ENCODE measurements at places on chromosomes 2 and 18.

DNA sequence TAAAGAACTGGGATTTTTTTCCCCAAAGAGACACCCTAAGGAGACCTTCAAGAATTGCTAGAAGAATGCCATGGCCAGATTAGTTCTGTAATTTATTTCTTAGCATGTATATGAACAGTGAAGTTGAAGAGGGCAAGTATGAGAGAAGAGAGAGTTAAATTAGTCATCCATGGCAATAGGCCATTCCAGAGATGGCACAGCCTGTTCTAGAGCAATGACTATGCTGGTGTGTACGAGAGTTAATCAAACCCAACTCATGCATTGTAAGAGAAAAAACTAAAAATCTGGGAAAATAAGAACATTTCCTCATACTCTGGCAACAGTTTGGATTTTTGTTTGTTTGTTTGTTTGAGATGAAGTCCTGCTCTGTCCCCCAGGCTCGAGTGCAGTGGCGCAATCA lies 112.1 kb upstream of the PIK3C3 start:
- DNase-seq = no peak

- no peak for DNase-seq
These were observed 120.5 kb downstream of the CCBE1 start for GRCh38 chr18:59576541-59577385.

- no peak for DNase-seq
These were observed 210.9 kb downstream of the GBX2 start for GRCh38 chr2:235957251-235957650.

- DNase-seq = no peak
These were observed 10.2 kb downstream of the SOWAHC start for GRCh38 chr2:109624339-109624738.

DNA sequence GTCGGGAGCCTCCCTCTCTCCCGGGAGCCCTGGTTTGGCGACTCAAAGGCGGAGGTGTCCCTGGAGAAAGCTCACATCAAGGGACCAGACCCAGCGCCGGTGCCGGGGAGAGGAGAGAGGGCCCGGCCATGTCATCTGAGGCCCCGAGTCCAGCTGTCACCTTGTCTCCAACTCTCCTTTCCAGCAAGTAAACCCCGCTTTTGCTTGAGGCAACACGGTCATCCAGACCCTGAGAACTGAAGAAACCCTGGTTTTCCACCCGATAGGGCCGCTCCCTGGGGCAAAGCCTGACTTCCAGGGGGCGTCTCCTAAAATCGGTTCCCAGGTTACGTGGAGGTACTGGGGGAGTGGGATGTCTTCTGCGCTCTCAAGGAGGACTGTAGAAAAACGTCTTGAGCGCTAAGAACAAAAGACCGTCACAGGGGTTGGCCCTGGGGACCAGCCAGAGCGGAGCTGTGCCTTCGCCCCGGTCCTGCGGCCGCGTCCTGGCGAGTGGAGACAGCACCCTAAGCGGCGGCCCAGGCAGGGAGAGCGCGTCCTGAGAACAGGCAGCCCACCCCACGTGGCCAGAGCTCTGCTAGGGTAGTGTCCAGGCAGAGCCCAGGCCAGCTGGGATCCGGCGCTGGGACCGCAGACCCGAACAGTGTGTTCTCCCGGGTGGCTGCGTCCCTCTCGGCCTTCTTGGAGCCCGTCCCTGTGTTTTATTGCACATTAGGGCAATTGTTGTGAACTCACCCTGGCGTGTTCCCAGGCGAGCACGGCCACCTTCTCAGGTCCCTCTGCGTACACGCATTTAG lies 55.7 kb downstream of the TMEM18 start:
- no peak for DNase-seq

- no peak for DNase-seq
These were observed 53.1 kb downstream of the SLC4A5 start for GRCh38 chr2:74290066-74290465.

GRCh38 chr18:42413870-42414269 lies 458.8 kb downstream of the PIK3C3 start:
- DNase-seq = no peak

GRCh38 chr2:32838949-32839348 lies 107.8 kb upstream of the LTBP1 start:
- peak; percentile 51 for DNase-seq

- DNase-seq = no peak
These were observed 404.4 kb downstream of the NRXN1 start for GRCh38 chr2:50627505-50627904.

GRCh38 chr2:8144785-8145184 lies 537.1 kb upstream of the ID2 start:
- DNase-seq = no peak

GRCh38 chr18:8324343-8325065 lies 284.7 kb upstream of the RAB12 start:
- peak; percentile 52 for DNase-seq

GRCh38 chr2:240643811-240644150 lies 18.5 kb downstream of the GPR35 start:
- DNase-seq = no peak

GRCh38 chr2:31051258-31052140 lies 86.7 kb downstream of the GALNT14 start:
- DNase-seq = no peak

GRCh38 chr18:29693334-29693733 lies 1349.2 kb downstream of the DSC3 start:
- no peak for DNase-seq

GRCh38 chr2:238851026-238851425 lies 3.1 kb downstream of the TWIST2 start:
- no peak for DNase-seq

- DNase-seq = no peak
These were observed 13.4 kb downstream of the TANK start for GRCh38 chr2:161173541-161174194.

GRCh38 chr2:160628811-160629210 lies 135.2 kb upstream of the RBMS1 start:
- no peak for DNase-seq

DNA sequence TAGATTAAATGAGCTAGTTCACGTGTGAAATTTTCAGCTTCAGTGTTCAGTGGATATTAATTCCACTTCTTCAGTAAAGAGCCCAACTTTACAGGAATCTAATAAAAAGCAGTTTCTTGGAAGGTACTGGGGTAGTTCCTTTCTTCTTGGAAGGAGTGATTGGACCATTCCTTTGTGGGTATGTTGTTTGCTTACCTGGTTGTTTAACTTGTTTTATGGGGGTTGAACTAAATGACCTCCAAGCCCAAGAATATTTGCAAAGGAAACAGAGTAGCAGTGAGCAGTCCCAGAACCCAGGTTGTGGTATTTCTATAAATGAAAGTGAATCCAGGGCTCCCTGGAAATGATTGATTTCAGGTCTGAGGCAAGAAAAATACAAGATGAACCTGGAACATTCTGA lies 31.4 kb downstream of the KCNJ13 start:
- DNase-seq = no peak

- DNase-seq = no peak
These were observed 1898.8 kb upstream of the PIK3C3 start for GRCh38 chr18:40056079-40056692.

GRCh38 chr18:74803769-74804168 lies 206.1 kb downstream of the ZNF407 start:
- peak; percentile 69 for DNase-seq

DNA sequence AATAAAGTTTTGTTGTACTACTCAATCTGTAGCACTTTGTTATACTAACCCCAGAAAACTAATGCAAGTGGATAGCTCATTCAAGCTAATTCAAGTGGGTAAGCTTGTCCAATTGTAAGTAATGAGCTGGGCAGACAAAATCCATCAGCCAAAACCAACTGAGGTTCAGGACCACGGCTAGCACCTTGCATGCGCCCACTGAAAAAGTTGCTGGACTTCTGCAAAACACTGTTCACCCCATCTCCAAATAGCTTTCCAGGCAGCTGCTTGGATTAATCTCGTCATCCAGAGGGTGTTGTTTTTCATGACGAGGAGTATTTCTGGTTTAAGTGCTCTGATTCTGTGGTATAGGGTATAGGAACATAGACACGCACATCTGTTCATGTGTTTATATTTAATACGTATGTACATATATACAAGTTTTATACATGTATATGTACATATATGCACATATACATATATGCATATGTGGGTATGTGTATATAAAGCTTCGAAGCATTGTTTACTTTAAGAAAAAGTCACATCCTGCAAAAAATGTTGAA lies 307.5 kb downstream of the GALR1 start:
- no peak for DNase-seq

DNA sequence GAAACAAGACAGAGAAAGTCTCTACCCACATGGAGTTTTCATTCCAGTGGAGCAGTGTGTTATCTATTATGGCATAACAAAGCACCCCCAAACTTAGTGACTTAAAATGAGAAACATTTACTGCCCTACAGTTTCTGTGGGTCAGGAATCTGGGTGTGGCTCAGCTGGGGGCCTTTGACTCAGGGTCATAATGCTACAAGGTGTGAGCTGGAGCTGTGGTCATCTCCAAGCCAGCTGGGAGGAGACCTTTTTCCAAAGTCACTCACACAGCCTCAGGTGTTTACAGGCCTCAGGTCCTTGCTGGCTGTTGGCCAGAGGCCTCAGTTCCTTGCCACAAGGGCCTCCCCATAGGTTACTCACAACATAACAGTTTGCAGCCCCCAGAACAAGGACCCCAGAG lies 169.2 kb downstream of the ETAA1 start:
- no peak for DNase-seq

DNA sequence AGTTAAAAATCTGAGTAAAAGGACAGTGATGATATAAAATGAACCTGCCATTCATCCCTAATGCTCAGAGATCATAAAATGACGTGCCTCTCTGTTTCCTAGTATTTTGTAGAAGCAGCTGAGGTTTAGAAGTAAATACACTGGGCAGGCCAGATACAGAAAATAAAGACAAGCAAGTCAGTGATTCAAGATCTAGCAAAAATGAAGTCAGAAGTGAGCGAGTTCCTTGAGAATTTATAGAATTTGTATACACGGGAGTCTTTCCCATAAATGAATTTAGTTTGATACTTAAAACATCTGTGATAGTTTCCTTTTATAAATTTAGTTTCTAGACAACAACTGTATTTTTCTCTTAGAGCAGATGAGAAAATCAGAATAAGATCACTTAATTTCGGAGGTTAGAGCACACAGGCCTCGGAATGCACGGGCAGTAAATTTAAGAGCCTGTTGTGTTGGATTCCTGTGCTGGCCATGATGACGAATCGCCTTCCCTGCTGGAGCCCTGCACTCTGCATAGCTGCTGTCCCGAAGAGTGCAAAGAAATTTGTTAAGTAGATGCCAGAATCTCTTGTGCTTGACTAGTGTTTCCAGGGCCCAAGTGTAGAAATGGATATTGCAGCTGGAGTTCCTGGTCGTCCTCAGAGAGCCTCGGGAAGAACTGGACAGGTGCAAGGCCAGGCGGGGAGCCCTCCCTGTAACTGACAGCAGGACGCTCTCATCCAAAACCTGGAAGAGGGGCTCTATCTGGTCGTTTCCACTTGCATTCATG lies 83.7 kb upstream of the RBM44 start:
- no peak for DNase-seq

DNA sequence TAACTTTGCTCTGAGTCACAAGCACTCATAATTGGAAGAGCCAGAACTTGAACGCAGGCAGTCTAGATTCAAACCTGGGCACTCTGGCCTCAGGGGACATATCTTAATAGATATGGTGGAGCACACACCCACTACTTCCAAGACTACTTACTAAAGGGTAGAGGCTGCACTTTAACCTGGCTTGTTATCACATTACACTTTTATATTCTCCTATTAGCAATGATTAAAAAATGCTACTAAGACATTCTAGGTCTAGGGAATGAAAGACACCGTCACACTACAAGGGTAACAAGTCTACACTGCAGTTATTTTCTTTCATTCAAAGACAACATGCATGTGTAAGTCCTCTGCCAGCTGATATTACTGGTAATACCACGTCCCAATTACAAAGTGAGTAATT lies 258.8 kb downstream of the ZNF521 start:
- DNase-seq = no peak

DNA sequence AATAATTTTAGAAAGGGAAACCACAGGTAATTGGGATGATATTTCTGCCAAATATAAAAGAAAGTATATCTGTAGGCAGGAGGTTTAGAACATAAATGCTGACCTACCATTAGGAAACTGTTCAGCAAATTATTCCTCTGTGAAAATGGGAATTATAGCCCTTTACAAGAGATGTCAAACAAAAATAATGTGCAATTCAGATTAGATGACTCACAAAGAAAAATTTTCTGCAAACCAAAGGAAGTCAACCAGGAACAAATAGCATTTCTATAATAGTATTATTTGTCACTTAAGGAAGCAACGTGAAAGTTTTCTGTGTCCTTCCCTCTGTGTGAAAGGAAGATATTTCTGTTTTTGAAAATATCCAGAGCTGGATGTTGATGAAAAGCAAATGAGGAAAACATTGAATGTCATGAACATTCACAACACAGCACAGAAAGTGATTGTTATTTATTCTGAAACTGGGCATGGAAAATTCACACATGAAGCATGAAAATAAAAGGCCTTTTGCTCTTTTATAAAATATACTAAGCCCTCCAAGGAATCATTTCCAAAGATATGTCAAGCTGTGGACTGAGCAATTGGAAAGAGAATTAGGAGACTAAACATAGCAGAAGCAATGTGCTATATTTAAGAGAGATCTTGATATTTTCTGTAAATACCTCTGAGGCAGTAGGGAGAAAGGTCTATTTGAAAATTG lies 57.9 kb upstream of the SPHKAP start:
- no peak for DNase-seq

GRCh38 chr2:65620524-65620923 lies 188.1 kb upstream of the SPRED2 start:
- DNase-seq = no peak

DNA sequence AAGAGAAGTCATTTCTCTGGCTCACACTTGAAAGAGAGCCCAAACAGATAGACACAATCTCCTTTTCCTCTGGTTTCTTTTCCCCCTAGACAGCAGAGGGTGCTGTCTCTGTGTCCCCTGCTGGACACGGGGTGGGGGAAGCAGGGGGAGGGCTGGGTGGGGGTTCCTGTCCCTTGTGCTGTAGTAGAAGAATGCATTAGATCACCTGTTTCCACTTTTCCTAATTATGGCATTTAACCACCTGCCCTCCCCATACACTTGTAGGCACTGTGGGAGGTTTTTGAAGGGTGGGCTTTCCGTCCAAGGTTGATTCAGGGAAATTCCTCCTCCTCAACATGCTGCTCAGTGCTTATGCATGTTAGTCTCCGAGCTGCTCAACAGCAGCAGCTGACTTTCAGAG lies 206.2 kb upstream of the EPAS1 start:
- no peak for DNase-seq

DNA sequence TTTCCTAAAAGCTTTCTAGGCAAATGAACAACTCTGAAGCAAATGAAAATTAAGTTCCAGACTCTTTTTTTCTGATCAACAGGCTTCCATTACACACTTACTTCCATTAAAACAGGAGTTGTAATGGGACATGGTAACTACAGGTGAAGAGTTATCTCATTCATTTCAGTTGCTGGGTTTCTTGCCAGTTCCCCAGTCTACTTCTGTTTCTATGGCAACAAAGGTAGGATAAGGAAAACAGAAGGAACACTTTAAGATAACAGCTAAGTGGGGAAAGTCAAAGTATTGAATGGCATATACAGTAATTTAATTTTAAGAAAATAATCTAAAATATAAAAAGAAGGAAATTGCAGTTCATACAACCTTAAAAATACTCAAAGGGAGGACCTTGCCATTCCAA lies 25.1 kb downstream of the BAZ2B start:
- DNase-seq = no peak

Measured in left lobe of liver (tissue), 2 donors.